ENCODE measurements at places on chromosomes 1 and 21.

- DNase-seq: peak; percentile 11
These were observed 12.7 kb upstream of the SDHB start for GRCh38 chr1:17066361-17067068.

GRCh38 chr21:44890338-44890931 lies 16.9 kb upstream of the PTTG1IP start:
- DNase-seq: no peak

DNA sequence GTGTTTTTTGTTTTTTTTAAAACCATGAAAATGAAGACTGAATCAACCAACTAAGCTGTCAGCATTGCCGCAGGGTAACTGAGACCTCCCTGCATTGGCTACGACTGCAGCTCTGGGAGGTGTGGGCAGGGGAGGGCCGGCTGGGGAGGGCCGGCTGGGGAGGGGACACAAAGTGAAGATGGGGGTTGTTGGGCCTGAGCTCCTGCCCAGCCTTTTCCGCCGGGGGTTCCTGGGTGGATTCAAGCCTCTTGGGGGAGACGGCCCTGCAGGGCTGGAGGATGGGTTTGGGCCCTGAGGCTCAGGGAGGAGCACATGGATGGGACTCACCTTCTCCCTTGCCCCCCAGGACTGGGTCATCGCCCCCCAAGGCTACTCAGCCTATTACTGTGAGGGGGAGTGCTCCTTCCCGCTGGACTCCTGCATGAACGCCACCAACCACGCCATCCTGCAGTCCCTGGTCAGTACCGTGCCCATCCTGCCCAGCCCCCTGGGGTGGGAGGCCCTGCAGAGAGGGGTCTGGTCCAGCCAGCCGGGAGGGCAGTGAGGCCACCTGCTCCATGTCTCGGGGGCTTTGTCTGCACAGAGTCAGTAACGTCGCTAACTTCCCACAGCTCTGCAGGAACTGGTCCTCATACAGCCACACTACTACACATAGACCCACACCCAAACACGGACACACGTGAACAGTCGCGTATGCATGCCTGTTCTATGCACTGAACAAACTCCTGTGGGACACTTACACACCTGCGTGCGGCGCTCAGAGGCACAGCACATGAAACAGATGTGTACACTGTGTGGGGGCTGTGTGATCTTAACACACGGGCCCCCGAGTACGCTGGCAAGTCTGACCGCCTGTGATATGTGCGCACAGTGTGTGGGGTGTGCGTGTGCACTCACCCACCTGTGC lies 31.5 kb downstream of the BMP8A start:
- DNase-seq: no peak

GRCh38 chr1:36306210-36306901 lies at the start of gene SH3D21:
Gene SH3D21 (plus strand): TSS chr1:36306368. CDS start chr1:36306421, 53 bp downstream.
- peak; percentile 77 for DNase-seq

DNA sequence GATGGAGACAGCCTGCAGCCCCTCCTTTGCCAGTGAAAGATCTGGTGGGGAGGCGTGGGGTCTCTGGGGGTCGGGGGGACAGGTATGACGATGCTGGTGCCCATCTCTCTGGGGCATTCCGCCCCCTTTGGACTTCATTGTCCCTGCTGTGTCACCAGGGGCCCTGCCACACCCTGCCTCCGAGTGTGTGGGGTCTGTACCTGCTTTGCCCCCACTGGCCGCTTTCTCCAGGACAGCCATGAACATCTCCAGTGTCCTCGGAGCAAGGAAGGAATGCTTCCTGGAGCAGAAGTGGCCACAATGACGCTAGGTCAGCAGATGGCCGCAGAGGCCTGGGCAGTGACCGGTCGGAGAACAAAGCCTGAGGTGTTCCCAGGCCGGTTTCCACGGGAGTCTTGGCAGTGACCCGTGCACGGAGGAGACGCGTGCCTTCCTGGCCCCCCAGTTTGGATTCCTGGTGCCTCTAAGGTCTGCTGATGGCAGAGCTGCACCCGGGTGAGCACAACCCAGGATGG lies 18.6 kb upstream of the TRAPPC10 start:
- DNase-seq: no peak

- DNase-seq: no peak
These were observed 12.3 kb downstream of the RORC start for GRCh38 chr1:151819227-151819835.

DNA sequence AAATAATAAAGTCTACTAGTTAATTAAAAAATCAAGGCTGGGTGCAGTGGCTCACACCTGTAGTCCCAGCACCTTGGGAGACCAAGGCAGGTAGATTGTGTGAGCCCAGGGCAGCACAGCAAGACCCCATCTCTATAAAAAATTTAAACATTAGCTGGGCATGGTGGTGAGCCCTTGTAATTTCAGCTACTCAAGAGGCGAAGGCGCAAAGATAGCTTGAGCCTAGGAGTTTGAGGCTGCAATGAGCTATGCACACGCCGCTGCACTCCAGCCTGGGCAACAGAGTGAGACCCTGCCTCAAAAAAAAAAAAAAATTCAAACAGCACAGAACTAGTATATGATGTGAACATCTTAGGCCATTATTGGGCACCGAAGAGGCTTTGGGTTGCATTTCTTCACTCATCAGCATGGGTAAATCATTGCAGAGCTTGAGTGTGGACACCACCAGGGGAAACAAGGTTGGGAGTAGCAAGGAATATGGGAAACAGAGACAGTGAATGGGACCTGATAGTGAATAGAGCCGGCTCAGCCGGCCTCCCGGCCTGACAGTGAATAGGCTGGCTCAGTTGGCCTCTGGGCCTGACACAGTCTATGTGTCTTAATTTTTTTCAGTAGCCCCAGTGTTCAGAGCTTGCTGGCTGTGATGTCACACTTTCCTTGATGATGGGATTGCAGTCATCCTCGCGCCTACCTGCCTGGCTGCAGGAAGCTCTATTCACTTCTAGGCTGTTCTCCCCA lies 89.1 kb upstream of the ERRFI1 start:
- no peak for DNase-seq
